ENCODE measurements at places on chromosomes 16 and 17.
A peak's percentile ranks its signal among the peaks of the same experiment; 100 is the strongest.

GRCh38 chr17:51078009-51078592 is 42.6 kb downstream of the SPAG9 start:
- DNase-seq: no peak

DNA sequence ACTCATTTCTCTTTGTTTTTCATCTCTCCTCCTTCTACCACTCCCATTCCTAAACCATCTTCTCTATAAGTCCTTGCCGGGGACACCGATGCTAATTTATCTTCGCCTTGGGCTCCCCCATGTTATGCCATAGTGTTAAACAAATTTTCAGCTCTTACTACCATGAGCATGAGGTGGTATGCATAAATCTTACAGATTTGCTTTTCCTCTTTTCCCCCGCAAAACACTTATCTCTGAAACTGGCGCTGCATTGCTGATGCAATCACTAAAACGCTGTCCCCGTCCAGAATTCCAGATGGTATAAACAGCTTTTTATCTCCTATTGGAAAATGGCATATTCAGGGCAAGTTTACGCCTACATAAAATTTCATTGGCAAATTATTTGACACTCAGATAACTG is 673.6 kb upstream of the CDH8 start:
- DNase-seq: no peak

DNA sequence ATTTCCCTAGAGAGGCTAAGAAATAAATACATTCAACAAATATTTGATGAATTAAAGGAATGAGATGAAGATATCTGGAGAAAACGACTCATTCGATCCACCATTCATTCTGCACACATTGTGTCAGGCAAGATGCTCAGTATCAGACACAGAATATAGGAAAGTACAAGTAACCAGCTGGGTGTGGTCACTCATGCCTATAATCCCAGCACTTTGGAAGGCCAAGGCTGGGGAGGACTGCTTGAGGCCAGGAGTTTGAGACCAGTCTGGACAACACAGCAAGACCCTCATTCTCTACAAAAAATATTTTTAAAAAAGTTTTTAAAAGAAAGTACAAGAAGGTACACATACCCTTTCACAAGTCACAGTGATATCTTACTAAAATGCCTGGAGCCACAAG is 42.3 kb downstream of the CRLF3 start:
- no peak for DNase-seq

DNA sequence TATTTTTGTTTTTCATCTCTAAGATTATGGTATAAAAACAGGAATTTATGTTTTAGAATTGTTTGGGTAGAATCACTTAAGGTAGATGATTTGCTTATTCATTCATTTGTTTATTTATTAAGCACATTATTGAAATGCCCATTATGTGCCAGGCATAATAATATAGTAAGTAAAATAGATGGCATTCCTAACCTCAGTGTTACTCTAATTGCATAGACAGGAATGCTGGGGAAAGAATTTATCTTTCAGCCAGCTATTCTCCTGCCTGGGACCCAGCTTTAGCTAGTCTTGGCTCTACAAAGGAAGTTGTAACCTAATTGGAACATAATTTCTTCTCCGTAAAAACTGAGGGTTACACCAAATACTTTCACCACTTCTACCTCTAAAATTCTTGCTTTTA is 44.6 kb downstream of the NFAT5 start:
- DNase-seq: no peak

GRCh38 chr17:6996256-6997011 is 585 bp downstream of the ALOX12 start:
- DNase-seq: no peak

DNA sequence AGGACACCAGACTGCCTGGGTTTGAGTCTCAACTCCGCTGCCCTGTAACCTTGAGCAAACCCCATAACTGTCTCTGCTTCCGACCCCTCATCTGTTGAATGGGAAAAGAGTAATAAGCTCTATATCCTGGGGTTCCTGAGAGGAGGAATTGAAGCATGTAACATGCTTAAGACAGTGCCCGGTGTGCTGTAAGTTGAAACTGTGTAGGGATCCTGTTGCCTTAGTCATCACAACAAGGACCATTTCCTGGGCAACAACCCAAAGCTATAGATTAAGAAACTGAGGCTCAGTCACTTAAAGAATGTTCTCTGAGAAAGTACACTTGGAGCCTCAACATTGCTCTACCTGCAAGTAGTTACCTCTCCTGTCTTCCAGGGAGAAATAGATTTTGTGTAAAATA is 23.0 kb downstream of the CDH13 start:
- no peak for DNase-seq

DNA sequence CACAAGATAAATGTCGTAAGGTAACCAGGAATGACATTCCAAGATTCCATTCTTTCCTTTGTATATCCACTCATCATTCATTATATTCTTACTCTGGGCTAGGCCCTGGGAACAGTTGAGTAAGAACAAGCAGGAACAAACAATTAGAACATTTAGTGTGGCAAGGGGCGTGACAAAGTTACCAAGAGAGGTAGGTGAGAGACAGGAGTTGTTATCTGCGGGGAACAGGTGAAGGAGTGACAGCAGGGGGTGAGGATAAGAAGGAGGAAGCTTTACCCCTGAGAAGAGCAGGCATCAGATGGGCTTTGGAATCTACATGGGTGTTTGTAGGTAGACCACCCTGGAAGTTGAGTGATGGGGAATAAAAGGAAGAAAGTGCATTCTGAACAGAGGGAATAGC is 568.9 kb downstream of the WWOX start:
- DNase-seq: no peak

DNA sequence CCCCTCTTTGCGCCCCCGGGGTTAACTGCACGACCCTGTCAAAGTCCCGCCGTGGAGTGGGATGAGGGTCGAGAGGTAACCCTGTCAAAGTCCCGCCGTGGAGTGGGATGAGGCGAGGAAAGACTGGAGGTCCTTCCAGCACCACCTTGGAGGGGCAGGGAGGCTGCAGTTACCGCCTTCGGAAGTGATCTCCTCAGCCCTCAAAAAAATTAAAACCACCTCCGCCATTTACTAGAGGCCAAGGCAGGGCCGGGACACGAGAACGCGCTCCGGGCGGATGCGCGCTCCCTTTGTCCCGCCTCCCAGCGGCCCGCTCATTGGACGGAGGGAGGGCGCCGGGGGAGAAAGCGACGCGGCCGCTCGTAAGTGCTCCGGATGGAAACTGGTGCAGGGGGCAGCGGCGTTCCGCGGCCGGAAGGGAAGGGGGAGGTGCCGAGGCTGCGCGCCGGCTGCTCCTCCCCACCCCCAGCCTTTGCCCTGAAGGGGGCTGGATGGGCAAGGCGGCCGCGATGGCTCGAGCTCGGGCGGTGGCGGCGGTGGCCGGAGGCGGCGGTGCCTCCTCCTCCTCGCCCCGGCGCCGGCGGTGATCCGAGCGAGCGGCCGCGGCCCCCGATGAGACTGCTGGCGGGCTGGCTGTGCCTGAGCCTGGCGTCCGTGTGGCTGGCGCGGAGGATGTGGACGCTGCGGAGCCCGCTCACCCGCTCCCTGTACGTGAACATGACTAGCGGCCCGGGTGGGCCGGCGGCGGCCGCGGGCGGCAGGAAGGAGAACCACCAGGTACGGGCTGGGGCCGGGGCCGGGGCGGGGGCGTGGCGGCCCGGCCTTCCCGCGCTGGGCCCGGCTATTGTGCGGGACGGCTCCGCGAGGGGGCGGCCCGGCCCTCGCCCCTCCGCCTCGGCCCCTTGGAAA is at the start of gene METTL9:
TSS of gene METTL9 (plus strand) at position 456 of the 909 bp plus-strand sequence. CDS start at position 613, 157 bp downstream.
- DNase-seq: peak; percentile 92

DNA sequence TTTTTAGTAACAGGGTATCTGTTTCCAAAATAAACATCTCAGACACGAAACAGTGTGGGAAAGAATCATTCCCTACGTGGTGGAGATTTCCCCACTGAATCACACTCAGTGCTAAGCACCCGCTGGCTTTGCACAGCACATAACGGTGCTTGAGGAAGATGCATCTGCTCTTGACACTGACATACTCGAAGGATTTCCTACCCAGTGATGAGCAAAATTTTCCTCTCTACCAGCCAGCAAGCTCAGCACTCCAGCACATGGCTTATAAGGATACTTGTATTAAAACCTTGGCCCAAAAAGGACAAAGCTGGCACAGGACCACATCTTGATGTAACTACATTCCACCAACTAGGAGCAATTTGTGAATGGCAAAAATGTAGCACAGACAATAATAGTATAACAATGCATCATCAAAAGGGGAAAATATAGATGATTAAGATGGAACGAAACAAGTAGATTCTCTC is 59.0 kb downstream of the ANKFY1 start:
- DNase-seq: no peak

DNA sequence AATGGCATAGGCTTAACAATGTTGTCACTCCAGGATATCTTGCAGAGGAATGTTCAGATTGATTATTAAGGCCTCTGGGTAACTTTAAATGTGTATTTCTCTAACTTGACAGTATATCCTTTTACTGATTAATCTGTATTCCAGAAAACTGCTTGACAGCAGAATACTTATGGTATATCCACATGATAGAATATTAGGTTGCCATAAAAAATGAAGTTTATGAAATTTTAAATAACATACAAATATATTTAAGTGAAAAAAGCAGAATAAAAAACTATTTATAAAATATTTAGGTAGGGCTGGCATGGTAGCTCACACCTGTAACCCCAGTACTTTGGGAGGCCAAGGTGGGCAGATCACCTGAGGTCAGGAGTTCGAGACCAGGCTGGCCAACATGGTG is 106.7 kb downstream of the TRIM37 start:
- DNase-seq: no peak

DNA sequence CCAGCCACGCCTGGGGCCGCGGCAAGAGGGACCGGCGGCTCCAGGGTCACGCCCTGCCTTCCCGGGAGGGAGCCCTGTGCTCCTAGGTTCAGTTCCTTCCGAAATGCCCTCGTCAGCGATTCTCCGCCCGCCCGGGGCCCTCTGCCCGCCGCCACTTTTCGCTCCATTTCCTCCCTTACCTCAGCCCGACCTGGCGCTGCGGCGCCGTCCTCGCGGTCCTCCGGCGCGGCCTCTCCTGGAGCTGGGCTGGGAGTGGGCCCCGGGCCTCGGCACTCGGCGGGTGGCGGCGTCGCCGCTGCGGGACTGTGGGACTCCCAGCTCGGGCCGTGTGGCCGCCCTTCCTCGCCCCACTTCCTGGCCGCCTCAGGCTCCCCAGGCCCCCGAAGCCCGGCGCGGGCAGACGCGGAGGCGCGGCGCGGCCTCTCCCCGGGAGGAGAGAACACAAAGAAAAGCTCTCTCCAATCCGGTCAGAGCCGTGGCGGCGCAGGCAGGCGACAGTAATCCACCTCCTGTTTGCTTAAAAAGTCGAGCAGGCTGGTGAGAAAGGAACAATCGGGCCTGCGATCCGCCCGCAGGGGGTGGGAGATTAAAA is 1.6 kb downstream of the BAHCC1 start:
- DNase-seq: peak; percentile 36

DNA sequence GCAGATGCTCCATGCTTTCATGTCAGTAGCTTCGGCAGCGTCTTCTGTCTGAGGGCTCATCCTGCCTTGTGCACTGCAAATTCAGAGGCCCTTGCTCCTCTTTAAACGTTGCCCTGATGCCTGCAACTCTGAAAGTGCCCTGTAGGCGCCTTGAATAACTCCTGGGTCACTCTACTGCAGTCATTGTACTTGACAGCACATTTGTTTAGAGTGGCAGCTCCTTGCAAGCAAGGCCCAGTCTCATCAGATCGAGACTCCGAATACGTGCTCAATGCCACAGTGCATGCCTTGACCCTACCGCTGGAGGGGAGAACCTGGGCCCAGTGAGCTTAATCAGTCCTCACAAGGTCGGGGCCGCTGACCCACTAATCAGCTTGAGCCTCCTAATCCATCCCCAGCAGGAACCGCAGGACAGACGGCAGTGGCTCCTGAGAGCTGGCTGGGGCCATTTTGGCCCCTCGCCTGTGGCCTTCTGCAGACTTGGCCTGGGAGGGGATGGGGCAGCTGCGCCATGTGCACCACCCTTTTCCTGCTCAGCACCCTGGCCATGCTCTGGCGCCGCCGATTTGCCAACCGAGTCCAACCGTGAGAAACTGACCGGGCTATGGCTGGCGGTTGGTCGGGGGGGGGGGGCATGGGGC is at the start of gene PRCD:
TSS of gene PRCD (plus strand) at position 414 of the 641 bp plus-strand sequence. CDS start at position 512, 98 bp downstream.
- no peak for DNase-seq

- no peak for DNase-seq
Observed at GRCh38 chr16:78543023-78543422, 443.6 kb downstream of the WWOX start.

DNA sequence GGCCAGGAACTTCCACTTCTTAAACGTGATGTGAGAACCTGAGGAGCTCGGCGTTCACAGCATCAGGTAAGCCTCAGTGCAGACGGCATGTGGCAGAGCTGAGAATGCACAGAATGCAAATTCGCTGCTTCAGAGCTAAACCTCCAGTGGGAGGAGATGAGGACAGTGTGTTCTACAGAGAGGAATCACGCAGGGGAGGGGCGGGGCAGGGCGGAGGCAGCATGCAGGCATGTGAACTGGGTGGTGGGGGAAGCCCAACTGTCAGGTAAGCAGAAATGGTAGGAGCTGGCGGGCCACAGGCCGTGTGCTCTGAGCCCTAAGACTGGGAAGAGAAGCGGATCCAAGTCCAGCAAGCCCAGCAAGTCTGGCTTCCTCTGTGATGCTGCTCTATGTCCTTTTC is 94.7 kb downstream of the ZNF778 start:
- no peak for DNase-seq

DNA sequence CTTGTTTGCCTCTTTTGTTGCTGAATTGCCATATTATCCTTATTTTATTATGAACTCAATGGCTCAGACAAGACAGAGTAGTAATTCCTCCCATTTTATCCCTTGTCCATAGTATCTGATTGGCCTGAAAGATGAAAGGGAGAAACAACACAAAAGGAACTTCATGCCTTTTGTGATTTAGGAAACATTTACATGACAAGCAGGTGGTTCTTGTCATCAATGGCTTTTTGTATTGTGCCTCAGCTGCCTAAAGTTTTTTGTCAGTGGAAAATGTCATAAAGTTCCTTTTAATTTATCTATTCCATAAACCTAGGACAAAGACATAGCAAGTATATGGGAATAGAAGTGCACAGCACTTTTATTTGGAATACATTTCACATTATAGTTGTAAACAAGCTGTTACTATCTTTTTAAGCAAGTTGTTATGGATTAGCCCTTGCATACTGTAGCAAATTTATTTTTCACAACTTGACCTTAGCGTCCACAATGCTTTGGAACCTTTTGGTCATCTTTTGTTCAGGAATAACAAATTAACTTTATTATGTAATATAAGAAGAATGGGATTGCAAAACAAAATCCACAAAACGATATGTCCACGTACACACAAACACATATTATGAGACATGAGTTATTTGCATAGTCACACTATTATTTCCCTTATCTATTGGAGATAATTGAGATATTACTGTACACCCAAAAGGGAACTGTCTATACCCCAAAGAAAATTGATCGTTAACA is 12.4 kb upstream of the MPHOSPH6 start:
- DNase-seq: no peak

DNA sequence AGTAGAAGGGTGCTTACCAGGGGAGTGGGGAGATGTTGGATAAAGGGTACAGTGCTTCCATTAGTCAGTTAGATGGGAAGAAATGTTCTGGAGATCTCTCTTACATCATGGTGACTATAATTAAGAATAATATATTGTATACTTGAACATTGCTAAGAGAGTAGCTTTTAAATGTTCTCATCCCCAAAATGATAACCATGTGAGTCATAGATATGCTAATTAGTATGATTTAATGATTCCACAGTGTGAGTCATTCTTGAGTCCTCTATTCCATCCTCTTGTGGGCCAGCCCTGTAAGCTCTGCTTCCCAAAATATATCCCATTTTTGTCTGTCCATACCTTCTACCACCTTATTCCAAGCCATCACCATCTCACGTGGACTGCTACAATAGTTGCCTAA is 80.6 kb upstream of the CDH11 start:
- no peak for DNase-seq
